ENCODE measurements at places on chromosomes 4 and X.

DNA sequence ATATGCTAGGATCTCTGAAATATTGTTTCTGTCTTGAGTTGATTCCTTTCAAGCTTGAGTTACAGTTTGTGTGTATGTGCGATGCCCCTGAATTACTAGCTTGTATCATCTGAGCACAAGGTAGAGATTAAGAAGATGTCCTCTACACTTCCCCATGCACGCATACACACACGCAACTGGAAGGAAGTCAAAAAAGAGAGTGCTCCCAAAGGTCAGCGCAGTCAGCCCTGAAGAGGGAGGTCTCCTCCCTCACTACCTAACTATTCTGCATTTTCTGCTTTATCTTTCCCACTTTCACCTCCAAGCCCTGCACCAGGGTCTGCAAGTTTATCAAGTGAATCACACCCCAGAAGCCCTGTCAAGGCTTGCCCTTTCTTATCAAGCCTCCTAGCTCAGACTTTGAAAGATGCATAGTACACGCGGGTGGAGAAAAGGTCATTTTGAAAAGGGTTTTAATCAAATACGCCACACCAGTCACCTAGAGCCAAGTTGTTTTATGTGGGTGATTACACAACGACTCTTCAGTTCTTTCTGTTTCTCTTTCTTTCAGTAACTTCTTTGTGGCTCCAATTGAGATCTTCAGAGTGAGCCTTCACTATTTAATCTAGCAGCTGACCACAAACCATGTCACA, 127.7 kb downstream of the ASB9 start:
- DNase-seq = no peak

DNA sequence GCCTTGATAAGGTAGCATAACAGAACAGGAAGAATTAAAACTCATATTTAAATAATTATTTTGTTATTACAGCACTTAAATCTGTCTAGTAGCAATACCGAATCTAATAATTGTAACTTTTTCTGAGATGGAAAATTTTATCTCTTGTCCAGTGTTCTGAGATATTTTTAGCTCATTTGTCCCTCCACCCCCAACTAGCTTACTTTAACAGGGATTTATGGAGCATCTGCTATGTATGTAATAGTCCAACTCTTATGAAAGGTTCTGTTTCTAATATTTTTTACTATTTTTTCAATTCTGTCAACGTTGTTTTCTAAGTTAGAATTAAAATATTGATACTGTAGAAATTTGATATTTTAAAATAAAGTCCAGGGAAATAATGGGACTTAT, 38.2 kb upstream of the NUDT6 start:
- no peak for DNase-seq

GRCh38 chr4:23629421-23629820, 260.4 kb downstream of the PPARGC1A start:
- no peak for DNase-seq

DNA sequence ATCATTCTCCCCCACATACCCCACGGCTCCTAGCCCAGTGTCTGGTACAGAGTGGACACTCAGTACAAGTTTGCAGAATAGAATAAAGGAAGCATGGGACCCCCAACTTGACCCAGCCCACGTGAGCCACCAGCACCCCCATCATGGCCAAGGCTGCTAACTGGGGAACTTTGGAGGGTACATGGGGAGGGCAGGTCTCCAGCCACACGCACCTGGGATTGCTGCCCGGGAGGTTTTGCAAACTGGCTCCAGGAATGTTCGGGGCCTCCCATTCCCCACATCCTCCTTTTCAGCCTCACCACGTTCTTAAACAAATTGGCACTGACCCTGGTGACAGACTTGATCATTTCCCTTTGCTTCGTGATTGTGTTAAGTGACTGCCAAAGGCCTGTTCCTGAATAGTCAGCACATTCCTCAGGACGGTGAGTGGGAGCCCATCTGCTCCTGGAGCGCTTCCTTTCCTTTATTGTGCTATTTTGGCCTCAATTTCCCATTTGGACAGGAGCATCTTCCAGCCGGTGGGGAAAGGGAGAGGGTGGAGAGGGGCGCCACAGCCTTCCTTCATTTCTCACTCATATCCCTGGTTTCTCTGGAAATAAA, 18.7 kb upstream of the XPNPEP2 start:
- DNase-seq = no peak

GRCh38 chr4:108049406-108049805, 59.7 kb downstream of the HADH start:
- DNase-seq = peak; percentile 11

DNA sequence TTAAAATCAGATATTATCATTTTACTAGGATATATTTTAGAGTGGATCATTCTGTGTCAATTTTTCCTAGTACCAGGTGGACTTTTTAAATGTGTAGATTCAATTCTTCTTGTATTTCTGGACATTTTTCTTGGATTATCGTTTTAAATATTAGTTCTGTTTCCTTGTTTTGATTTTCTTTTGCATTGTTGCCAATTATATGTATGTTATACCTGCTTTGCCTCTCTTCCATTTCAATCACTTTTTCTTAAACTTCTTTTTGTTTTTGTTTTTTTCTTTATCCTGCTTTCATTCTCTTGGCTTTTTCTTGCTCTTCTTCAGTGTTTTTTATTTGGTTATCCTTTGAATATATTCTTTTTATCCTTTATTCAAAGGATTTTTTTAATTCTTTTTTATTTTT, 141.0 kb downstream of the STOX2 start:
- DNase-seq = no peak

GRCh38 chr4:153466081-153466948, at the start of gene TMEM131L:
Gene TMEM131L (plus strand): TSS chr4:153466360. CDS start chr4:153466398, 38 bp downstream.
- DNase-seq = peak; percentile 72

GRCh38 chr4:111475001-111475400, 670.3 kb upstream of the FAM241A start:
- DNase-seq = no peak

DNA sequence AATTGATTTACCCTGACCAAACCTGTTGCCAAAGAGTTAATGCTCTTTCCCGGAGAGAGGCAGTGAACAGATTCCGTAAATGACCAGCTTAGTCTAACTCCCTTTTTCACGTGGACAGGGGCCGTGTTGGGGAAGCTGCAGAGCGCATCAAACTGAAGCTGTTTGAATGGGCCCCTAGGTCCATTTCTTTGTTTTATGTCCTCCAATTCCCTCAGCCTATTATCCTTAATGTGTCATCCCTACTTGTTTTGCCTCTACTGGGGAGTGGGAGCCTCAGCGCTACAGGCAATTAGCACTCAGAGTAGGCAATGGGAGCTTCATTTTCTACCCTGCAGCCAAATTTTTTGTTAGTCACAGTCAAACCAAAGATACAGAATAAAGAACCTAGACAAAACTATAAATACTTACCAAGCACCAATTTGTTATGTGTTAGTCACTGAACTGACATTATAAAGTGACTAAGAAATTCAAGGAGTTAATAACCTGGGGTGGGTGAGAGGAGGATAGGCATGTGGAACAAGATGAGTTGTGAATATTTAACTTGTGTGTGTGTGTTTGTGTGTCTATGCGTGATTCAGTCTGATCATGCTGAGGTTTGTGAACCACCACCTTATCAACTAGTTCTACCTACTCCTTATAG, 417.4 kb downstream of the PACRGL start:
- no peak for DNase-seq

- no peak for DNase-seq
These were observed 15.0 kb upstream of the TMEM144 start for GRCh38 chr4:158195297-158195696.

DNA sequence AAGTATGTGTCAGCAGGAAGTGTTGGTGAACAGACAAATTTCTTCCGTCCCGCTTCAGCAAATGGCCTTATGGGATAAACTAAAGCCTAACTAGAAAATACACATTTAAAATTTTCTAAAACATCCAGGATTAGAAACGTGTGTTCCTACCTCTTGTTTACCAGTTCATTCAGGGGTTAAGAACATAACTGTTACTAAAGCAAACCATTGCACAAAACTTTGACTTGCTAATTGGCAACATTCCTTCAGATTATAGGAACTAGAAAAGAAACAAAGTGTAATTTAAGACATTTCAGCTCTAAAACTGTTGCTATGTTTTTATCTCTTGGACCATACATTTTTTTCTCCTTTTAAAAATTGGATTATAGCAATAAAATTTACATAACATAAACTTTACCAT, 39.5 kb upstream of the CXCL13 start:
- no peak for DNase-seq

DNA sequence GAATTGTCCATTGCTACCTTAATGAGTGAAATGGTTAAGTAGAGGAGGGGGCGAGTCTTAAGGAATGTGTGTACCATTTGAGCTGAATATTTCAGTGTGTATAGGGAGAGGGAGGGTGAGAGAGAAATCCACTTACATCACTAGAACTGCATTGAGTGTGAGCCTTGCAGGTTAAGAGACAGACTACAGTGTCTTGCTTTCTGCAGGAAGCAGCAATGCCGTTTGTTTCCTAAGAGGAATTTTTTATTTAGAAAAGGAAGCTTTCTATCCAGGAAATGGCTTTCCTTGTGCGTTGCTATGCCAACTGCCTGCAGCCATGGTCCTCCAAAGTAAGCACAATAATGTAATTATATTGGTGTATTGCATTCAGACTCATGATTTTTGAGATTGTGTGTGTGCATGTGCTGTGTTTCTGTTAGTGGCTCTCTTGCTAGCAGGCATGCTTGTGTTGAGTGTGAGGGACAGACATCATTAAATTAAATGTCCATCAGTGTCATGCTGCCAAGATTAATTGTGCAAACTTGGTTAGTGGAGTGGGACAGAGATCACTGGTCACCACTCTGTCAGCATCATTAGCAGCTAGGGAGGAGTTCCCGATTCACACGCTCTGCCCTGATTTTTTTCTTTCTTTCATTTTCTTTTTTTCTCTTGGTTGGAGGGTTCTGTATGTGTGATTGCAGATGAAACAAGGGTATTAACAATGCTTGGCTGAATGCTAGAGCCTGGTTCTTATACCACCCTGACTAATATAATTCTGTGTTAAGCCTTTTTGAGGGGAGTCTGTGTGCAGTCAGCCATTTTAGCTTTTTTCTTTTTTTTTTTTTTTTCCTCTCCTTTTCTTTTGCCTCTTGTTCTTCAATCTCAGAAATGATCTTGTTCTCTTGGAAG, 164.3 kb downstream of the RAPGEF2 start:
- no peak for DNase-seq

DNA sequence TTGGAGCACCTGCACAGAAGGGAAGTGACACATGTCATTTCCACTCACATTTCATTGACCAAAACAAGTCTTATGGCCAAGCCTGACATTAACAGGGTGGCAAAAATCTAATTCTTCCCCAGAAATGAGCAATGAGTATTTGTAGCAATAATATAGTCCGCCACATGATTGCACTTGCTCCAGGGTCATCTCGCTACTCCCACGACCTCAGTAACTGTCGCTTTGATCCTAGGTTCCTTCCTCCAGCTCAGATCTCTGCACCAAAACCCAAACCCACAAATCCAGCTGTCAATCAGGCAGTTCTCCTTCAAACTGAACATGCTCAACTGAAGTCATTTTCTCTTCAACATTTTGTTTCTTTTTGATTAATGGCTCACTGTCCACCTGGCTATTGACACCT, 25.2 kb upstream of the PTTG2 start:
- no peak for DNase-seq

DNA sequence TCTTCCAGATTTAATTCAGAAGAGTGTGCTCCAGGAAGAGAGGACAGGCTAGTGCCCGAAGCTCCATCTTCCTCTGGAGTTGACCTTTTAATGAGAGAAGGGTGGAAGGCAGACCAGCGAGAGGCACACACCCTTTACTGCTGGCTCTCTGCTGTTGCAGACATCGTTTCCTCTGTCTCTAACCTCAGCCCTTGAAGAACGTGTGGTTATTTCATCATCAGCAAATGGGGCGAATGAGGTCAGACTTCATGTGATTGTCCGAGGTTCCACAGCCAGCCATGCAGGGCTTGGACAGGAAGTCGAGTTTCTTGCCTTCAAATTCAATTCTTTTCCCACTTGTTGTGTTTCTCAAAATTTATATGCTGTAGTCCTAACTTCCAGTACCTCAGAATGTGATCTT, 155.2 kb upstream of the MSX1 start:
- DNase-seq = no peak

- DNase-seq = no peak
These were observed 2.0 kb upstream of the AP1S2 start for GRCh38 chrX:15856636-15857035.

- no peak for DNase-seq
These were observed 294.1 kb upstream of the SFRP2 start for GRCh38 chr4:154082760-154083535.

- DNase-seq = no peak
These were observed 1156.7 kb downstream of the FAM133A start for GRCh38 chrX:94830717-94831116.

DNA sequence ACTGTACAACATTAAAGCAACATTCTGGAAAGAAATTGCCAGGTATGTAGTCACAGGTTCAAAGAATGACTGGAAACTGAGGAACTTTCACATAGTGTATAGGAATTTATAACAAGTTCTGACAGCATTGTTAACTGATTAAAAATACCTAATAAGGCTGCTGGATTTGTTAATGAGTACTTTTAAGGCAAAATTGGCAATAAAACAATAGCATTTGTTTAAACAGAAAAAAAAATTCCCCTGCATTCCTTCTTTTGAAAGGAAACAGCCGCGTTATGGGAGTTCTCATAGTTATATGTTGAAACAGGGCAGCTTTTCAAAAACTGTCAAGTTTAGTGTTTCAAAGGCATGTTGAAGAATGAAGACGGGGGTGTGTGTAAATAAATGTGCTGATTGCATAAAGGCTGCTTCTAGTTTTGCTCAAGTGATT, 282.5 kb upstream of the FAT1 start:
- DNase-seq = no peak

DNA sequence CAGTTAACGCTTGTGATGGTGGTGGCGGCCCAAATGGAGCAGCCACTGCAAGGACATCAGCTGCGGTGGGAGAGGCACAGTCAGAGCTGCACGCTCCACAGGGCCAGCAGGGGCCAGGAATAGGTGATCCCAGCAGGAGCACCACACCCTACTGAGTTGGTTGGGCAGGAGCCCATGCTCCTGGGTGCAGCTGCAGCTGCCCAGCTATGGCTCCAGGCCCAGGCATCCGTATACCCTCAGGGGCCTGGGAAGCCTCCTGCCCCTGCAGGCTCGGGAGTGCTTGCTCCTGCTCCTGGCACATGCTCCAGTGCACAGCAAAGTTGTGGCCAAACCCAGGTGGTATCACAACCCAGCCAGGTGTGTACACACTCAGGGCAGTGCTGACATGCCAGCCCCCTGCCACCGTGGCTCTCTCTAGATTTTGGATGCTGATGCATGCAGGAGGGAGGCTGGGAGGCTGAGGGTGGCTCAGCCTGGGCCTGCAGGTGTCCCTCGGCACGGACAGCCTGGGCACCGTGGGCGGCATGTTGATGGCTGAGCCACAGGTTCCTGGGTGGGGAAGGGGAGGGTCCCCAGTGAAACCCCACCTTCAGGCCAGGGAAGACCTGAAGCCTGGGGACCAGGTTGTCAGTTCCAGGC, 150.2 kb downstream of the CXXC4 start:
- no peak for DNase-seq

Data from stimulated activated naive CD4-positive, alpha-beta T cell treated with Interleukin-2 at 50 U/mL for 16 hours (primary cell).